ENCODE measurements at places on chromosomes 1 and 21.

DNA sequence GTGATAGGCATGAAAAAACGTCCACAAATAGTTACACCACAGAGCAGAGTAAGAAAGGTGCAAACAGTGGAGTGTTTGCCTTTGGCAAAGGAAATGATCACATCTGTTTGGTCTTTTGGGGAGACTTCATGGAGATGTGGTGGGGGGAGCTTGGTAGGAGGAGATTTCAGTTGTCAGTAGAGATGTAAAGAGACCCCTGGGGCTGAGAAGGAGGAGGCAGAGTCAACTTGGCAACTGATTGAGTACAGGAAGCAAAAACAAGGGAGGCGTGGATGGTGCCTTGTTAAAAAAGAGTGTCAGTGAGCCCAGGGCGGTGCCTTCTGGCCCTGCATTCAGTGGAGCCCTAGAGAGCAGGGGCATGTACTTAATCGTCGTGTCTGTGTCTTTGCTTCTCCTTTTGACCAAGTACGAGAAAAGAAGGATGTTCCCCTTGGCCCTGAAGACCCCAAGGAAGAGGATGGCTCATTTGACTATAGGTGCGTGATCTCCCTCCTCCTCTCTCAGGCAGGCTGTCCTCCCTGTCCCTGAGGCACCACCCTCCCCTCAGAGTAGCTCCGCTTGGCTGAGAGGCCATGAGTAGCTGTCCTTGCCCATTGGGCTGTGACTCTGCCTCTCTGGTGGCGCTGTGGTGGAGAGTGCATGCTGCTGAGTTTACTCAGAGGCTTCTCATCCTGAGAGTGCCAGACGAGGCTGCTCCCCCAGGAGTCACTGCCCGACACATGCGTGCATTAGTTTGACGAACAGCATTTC is 30.4 kb upstream of the CNTN2 start:
- DNase-seq, result no peak

GRCh38 chr21:35136586-35137219 is 87.6 kb upstream of the RUNX1 start:
- no peak for DNase-seq

DNA sequence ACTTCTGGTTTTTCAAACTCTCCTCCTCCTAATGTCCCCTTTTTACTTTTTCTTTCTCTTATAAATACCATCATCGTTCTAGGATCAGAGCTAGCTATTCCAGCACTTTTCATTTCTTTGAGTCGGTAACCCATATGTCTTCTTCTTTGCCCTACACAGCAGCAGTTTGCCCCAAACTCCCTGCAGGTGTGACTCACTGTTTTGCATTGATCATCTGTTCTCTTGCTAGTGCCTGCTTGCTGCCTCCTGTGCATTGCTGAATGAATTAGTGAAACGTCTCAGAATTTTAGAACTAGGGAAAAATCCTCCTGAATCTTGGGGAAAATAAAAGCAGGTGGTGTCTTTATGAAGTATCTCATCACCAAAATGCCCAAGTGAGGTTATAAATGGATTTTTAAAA is 21.7 kb downstream of the KCNK2 start:
- DNase-seq, result no peak

- DNase-seq, result no peak
Observed at GRCh38 chr1:84540759-84541158, 33.5 kb downstream of the CTBS start.

GRCh38 chr1:20936621-20937020 is 149.5 kb upstream of the HP1BP3 start:
- DNase-seq, result no peak

GRCh38 chr1:200866521-200866920 is 6.3 kb upstream of the GPR25 start:
- DNase-seq, result no peak

GRCh38 chr21:33543505-33544129 is 779 bp downstream of the SON start:
- DNase-seq, result no peak

DNA sequence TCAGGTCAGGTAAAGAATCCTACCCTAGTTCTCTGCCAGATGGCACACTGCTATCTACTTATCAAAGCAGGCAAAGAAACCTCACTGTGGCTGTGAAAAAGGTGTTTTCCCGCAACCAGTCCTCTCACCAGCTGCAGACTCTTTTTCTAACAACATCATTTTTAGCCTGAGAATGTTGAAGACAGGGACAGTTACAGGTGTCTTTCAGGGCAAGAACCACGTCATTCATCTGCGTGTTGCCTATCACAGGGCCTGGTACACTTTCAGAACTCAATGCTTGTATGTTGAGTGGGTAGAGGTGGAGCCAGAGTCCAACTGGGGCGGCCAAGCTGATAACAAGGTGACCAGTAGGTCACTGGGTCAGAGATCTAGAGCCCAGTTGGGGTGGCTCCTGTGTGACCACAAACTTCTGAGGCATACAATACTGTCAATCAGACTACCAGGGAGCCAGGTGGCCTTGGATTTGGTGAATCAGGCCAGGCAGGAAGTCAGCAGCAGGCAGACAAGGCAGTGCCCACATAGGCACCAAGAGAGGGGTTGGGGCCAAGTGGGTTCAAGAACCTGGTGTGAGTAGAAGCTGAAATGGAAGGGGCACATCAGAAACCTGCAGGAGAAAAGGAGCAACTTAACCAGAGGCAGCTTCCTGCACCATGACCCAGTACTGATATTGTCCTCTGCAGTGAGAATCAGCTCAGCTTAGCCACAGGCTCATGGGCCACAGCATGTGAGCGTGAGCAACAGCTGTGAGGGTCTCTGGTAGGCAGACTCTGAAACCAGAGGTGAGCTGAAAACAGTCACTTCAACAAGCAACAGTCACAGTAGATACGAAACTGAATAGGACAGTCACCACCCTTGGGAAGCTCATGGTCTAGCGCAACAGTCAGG is 123.6 kb downstream of the DTL start:
- DNase-seq, result peak; percentile 32

DNA sequence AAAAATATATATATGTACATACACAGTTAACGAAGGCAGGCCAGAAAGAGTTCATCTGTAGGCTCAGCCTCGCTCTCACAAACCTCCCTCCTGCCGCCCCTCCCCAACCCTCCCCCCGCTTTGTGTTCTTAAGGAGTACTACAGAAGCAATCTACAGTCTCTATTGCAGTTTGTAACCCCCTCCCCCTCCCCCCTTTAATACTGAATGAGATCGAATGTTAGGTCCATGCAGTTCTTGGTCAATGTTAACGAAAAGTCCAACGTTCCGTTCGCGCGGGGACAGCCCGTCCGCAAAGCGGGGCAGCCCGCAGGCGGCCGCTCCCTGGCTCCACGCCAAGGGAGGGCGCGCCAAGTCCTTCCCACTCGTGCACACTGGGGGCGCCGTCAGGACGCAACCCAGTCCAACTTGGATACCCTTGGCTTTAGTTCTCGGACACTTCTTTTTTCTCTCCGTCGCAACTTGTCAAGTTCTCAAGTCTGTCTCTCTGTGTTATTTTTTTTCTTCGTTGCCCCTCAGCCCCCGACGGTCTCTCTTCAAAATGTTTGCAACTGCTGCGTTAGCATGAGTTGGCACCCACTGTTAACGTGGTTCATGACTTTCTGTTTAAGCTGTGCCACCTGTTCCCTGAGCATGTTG is 2.2 kb downstream of the JUN start:
- peak; percentile 60 for DNase-seq

DNA sequence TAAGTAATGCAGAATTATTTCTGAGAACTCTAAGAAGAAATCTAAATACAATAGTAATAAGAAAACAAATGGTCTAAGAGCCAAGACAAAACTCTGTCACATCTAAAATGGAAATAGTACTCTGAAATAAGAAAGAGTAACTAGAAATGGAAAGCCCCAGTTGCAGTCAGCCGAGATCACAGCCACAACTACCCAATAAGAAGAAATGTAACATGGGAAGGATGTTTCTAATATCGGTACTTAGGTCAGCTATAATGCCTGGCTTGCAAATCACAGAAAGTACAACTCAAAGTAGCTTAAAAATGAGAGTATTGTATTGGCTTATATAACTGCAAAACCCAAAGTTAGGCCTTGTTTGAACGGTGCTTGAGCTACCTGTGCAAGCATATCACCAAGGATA is 58.6 kb upstream of the USP25 start:
- no peak for DNase-seq

GRCh38 chr1:234842726-234843641 is 233.0 kb upstream of the IRF2BP2 start:
- peak; percentile 14 for DNase-seq

DNA sequence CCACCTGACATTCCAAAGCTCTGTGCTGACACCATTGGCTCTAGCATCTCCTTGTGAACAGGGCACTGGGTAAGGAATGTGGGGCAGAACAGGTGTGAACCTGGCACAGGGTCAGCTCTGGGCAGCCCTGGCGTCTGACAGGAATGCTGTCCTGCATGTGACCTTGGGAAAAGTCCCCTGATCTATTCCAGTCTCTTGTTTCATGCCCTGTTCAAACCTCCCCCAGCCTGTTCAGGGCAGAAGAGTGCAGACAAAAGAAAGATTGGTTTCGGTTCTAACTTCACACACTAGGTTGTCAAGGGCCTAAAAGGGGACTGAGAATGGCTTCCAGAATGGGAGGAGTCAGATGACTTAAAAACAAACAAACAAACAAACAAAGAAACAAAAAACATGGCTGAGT is 27.6 kb upstream of the SDHB start:
- DNase-seq, result no peak

GRCh38 chr1:156760092-156760795 is 7.1 kb upstream of the PRCC start:
- no peak for DNase-seq

DNA sequence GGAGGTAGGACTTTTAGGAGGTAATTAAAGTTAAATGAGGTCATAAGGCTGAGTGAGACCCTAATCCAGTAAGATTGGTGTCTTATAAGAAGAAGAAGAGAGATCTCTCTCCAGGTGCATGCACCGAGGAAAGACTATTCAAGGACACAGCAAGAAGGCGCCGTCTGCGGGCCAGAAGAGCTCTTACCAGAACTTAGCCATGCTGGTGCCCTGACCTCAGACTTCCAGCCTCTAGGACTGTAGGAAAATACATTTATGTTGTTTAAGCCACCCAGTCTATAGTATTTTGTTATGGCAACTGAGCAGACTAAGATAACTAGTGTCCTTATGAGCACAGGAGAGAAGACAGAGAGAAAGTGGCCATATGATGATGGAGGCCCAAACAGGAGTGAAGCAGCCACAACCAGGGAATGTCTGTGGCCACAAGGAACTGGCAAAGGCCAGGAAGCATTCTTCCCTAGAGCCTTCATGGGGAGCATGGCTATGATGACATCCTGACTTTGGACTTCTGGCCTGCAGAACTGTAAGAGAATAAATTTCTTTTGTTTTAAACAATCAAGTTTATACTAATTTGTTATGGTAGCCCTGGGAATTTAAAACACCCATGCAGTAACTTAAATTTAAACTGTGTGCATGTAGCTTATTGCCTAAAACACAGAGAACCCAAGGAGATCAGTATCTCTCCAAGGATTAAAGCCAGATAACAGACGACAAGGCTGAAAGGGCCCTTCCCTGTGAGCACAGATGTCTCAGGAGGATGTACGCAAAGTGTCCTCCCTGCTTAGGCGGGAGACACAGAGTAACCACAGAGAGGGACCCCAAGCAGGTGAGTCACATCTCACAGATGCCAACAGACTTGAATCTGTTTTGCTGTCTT is 9.9 kb upstream of the CD58 start:
- DNase-seq, result no peak

- no peak for DNase-seq
Observed at GRCh38 chr21:35933466-35933865, 126.9 kb downstream of the SETD4 start.

GRCh38 chr1:18951818-18952391 is 4.6 kb downstream of the IFFO2 start:
- DNase-seq, result peak; percentile 56

DNA sequence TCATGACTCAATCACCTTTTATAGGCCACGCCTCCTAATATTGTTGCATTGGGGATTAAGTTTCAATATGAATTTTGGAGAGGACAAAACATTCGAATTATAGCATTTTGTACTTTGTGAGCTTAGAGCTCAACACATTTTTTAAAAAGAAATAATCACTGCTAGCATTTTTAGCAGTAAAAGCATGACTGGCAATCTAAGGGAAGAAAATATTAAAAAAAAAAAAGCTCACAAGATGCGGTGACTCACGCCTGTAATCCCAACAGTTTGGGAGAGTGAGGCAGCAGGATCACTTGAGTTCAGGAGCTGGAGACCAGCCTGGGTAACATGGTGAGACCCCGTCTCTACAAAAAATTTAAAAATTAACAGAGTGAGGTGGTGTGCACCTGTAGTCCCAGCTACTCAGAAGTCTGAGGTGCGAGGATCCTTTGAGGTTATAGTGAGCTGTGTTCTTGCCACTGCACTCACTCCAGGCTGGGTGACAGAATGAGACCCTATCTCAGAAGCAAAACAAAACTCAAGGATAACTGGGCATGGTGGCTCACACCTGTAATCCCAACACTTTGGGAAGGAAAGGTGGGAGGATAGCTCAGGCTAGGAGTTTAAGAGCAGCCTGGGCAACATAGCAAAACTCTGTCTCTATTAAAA is 28.8 kb upstream of the DIPK1A start:
- DNase-seq, result no peak

DNA sequence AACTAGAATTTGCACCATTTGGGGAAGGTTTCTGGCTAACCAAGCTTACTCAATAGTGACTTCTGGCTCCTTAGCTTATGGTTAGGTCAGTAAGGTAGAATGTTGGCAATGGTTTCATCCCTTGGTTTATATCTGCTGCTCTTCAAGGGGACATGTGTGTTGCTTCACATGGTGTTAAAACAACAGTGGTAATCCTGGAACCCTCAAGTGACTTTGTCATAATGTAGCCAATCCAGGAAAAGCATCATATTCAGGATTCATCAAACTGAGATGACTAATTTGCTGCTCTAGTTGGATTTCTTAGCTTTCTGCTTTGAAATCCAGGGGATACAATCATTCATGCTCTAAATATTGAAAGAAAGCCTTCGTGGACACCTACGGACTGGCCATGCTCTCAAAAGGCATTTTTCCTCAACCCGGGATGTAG is 108.7 kb downstream of the RGL1 start:
- no peak for DNase-seq

DNA sequence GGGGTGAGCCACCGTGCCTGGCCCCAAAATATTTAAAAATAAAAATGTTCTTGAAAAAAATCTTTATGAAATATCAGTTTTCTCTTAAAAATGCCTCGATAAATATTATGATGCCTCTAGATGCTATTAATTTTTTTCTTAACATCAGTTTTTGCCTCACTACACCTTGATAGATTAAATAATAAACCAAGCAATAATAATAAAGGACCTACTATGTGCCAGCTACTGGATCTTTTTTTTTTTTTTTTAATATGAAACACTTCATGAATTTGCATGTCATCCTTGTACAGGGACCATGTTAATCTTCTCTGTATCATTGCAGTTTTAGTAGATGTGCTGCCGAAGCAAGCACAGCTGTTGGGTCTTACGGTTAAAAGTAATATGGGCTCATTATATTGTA is 17.5 kb upstream of the TBX19 start:
- no peak for DNase-seq

GRCh38 chr1:181577475-181577874 is 94.2 kb downstream of the CACNA1E start:
- DNase-seq, result no peak

GRCh38 chr1:220458936-220459335 is 69.0 kb upstream of the MARK1 start:
- DNase-seq, result no peak
